Frontal cortex (tissue), 4 donors: ENCODE measurements at places on chromosomes 4 and X.

DNA sequence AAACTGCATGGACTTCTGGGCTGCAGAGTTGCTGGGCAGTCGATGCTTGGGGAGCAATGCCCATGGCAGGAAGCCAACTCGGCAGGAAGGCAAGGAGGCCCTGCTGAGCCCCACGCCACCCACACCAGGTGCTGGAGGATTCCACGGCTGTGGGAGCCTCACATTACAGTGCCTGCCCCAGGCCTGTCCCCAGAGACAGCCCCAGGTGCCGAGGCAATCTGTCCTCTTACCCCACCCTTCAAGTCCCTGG, 53.9 kb downstream of the HMX1 start:
- DNase-seq: no peak

DNA sequence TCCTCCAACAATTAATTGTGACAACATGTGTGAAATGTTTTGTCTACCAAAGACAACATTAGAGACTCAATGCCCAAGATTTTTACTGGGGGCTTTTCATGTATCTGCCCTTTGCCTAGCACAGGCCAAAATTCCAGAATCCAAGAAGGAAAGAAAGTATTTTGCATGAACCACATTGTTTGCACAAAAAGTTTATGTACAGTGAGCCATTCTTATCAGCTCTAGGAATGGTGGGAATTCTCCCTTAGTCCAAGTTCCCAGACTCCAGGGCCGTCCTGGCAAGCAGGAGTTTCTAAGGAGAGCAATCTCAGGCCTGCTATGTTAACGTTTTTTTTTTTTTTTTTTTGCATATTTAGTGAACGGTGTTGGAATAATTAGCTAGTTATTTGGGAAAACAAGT, 21.6 kb downstream of the GPRASP1 start:
- DNase-seq: no peak

- no peak for DNase-seq
These were observed 322.6 kb upstream of the MAOA start for GRCh38 chrX:43333543-43333942.

- no peak for DNase-seq
These were observed 9.2 kb upstream of the NPFFR2 start for GRCh38 chr4:72022553-72022952.

DNA sequence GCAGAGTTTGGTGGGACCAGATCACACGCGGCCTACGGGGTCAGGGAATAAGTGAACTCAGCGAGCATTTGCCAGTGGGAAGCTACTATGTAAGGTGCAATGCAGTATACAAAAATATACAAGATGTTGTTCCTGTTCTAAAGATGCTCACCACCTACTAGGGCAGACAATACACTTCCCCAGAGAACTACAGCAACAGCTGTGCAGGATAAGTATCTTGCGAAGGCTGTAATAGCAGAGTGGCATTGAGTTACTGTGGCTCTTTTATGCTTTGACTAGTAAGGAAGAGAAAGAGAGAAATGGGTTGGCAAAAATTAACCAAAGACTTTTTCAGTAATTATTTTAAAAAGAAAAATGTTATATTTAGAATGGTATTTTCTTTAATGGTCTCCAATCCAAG, 61.2 kb downstream of the CDS1 start:
- no peak for DNase-seq

GRCh38 chr4:38113132-38113531, 152.9 kb downstream of the PTTG2 start:
- no peak for DNase-seq

- no peak for DNase-seq
These were observed 123.3 kb upstream of the STIM2 start for GRCh38 chr4:26737385-26737784.

DNA sequence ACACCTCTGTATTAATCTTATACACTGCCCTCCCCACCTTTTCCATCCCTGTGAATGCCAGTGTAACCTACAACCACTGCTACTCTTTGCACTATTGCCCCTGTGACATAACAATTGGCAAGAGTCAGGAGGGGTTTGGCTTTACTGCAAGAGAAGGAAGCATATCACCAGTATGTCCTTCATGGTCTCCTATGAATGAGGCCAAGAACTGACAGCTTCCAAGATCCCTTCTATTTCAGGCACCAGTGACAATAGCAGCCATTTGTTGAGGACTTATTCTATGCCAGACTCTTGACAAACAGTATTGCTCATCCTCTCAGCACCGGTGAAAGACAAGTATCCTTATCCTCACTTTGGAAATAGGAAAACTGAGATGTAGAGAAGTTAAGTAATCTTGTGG, 363.9 kb downstream of the MID1IP1 start:
- DNase-seq: no peak

DNA sequence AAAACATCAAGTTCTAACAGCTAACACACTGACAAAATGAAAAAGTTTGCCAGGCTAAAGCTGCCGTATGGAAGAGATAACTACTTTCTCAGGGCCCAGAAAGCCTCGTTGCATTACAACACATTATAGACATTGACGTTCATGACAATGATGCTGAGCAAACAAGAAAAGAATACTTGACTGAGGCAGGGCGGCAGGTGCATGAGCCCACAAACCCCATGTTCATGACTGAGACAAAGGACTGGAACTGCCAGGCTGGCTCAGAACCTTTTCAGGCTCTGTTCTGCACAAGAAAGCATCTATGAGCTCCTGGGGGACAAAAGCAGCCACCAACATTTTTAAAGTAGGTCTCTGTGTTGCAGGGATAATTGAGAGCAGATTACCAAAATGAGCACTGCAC, 13.6 kb downstream of the TLR6 start:
- no peak for DNase-seq

- no peak for DNase-seq
These were observed 42.1 kb downstream of the HS6ST2 start for GRCh38 chrX:132916349-132916748.

- DNase-seq: no peak
These were observed 11.6 kb downstream of the LPAR4 start for GRCh38 chrX:78759081-78759480.

GRCh38 chrX:41291309-41291708, 42.7 kb upstream of the DDX3X start:
- no peak for DNase-seq

DNA sequence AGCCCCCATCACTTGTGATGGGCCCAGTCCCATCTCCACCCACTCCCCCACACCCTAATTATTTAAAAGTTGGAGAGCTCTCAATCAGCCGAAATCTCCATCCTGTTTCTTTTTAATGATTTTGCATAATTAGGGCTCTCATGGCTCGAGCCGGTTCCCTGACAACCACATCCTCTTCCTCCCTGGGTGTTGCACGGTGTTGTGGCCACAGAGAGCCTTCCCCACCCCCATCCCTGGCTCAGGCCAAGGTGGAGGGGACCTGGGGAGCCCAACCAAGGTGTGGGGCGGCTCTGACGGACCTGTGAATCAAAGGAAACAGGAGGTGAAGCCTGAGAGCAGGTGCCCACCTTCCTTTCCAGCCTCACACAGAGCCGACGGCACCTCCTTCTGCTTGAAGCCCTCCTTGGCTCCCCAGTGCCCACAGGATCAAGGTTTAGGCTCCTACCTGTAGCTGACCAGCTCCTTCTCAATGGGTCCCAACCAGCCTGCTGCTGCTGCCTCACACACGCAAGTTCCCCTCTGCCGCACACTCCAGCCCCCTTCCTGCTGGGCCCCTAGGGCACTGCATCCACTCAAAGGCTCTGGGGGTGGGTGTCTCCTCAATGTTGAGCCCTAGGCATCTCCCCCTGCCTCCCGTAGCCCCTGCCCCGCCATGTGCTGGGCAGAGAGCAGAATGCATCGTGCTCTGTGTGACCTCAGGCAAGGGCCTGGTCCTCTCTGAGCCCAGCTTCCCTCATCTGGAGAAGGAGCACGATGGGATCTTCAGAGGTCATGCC, 68.7 kb downstream of the WFS1 start:
- no peak for DNase-seq

DNA sequence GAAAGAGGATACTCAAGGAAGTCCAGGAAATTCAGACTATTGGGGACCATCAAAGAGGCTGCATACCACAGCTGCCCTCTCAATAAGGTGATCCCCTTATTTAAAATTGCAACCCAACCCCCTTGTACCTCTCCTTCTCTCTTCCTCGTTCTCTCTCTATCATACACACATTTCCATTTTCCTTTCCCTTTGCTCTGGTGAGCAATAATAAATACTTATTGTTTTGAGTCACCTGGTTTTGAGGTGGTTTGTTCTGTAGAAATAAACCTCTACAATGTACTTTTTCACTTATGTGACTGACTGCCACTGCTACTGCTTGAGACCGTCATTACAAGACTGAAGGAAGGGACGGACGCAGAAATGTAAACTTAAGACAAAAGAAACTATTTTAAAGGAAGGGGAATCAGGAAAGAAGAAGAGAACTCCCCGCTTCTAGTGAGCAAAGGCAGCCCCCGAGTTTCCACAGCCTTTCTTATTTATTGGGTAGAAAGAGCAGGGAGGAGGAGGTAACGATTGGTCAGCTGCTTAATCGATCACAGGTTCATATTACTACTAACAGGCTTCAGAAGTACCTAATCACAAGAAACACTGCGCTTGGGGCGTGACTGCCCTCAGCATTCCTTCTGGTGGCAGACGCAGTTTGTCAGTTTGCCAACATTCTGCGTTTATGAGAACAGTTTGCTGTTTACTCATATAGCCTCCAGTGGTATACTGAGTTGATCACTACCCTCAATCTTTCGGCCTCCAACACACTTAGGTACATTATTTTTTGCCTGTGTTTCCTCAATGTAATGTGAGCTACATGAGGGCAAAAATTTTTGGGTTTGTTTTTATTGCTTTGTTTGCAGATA, 16.9 kb upstream of the TMEM165 start:
- no peak for DNase-seq

- peak; percentile 28 for DNase-seq
These were observed at the start of gene RBM41 for GRCh38 chrX:107118322-107119147. RBM41 (minus strand) TSS chrX:107118822; CDS start chrX:107118773, 49 bp downstream.

DNA sequence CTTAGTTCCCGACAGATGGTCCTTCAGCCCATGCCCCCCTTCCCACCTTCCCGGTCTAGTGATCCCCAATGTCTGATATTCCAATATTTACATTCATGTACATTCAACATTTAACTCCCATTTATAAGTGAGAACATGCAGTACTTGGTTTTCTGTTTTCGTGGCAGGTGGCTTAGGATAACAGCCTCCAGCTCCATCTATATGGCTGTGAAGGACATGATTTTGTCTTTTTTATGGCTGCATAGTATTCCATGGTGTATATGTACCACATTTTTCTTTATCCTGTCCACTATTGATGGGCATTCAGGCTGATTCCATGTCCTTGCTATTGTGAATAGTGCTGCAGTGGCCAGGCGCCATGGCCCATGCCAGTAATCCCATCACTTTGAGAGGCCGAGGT, 13.8 kb downstream of the RBM10 start:
- DNase-seq: no peak

DNA sequence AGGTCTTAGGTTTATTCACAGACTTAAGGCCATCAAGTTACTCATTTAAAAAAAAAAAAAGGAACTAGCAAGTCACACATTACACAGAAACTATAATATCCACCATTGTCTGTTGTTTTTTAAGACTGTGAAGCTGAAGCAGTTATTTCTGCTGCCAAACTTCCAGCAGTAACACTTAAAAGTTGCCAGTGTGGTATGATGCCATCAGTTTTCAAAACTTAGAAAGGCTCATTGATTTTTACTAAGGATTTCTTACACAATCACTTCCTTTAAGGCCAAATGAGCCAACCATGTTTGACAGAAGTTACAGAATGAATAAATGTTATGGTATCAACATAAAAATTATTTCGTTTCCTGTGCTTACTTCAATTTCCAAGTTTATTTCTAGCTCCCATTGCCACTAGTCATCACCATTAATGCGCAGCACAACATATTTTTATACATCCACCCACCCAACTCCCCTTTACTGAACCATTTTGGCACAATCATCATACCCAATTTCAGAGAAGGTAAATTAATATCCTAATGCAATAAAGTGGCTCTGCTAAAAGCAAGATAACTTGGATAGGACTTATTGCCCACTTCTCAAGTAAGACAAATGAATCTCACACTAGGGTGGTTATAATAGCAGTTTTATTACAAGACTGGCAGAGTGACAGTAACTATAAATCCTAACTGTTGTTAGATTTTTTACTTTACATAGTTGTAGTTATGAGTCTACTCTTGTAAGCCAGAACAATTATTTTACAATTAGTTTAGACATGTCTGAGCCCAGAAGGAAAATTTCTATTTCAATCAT, 13.1 kb downstream of the PDGFC start:
- no peak for DNase-seq

GRCh38 chrX:54043541-54044125, 640 bp downstream of the PHF8 start:
- DNase-seq: peak; percentile 4

DNA sequence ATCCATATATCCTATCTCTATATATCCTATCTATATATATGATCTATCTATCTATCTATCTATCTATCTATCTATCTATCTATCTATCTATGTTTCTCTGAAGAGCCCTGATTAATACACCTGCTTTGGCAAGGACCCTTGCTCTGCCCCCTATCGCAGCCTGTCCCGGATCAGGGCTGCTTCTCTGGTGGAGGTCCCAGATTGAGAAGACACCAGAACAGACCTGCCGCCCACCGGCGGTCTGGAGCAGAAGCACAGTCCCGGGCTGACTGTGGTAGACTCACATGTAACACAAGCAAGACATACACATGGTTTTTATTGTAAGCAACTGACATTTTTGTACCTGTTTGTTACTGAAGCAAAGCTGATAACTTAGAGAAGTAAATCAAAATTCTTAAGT, 52.8 kb downstream of the ING2 start:
- DNase-seq: no peak

- no peak for DNase-seq
These were observed 2.3 kb downstream of the IKBKG start for GRCh38 chrX:154549766-154550165.

DNA sequence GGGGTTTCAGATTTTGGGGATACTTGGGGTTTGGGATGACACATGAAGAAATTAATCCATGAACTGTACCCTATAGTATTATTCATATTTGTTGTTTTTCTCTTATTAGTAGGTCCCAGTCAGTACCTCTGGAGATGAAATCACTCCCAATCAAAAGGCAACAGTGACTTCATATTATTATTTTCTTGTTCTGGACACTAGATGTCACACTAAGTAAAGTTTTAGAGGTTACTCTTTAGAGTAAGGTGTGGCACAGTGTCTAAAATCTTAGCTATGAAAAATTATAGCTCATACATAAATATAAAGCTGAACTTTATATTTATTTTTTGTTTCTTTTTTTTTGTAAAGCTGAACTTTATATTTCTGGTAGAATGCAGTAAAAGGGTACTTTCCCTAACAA, 35.1 kb downstream of the FAM114A1 start:
- DNase-seq: peak; percentile 22

- no peak for DNase-seq
These were observed 139.5 kb downstream of the SH3KBP1 start for GRCh38 chrX:19747652-19748610.

GRCh38 chr4:174212061-174212460, 71.4 kb downstream of the FBXO8 start:
- DNase-seq: no peak
